ENCODE measurements at places on chromosomes 4 and X. TPM values are rescaled to one million over a fixed set of nuclear protein-coding genes. Genes with fewer than 3 reads are reported as not detected.

The BOD1L1 gene
- total RNA-seq, result 8.4 TPM

- no peak overlapping the region for H3K27ac ChIP-seq
- H3K27me3 ChIP-seq, result no peaks in the 10 kb centered on the region
- H3K4me1 ChIP-seq, result peaks cover 2% of the 10 kb centered on the region
- H3K4me3 ChIP-seq, result no peak overlapping the region
- no peak for DNase-seq
Observed at GRCh38 chr4:157781361-157781760, 391.5 kb downstream of the GASK1B start.

GRCh38 chr4:24807611-24808010 lies 12.2 kb downstream of the SOD3 start:
- no peaks in the 10 kb centered on the region for H3K36me3 ChIP-seq
- no peaks in the 10 kb centered on the region for H3K4me1 ChIP-seq
- no peaks in the 10 kb centered on the region for H3K27me3 ChIP-seq
- no peak overlapping the region for H3K27ac ChIP-seq

The BEX5 gene
- 12.9 TPM for total RNA-seq

GRCh38 chrX:79728421-79728820 lies 286.1 kb upstream of the TBX22 start:
- H3K36me3 ChIP-seq, result no peaks in the 10 kb centered on the region
- H3K4me1 ChIP-seq, result no peaks in the 10 kb centered on the region
- no peak overlapping the region for H3K27ac ChIP-seq

The CLNK gene
- 0.09 TPM for total RNA-seq

GRCh38 chr4:110155654-110156053 lies 42.8 kb downstream of the ELOVL6 start:
- no peaks in the 10 kb centered on the region for H3K27me3 ChIP-seq
- H3K27ac ChIP-seq, result no peak overlapping the region
- no peaks in the 10 kb centered on the region for H3K4me1 ChIP-seq
- no peak overlapping the region for H3K4me3 ChIP-seq
- DNase-seq, result no peak

The XPNPEP2 gene
- total RNA-seq, result 0.08 TPM

DNA sequence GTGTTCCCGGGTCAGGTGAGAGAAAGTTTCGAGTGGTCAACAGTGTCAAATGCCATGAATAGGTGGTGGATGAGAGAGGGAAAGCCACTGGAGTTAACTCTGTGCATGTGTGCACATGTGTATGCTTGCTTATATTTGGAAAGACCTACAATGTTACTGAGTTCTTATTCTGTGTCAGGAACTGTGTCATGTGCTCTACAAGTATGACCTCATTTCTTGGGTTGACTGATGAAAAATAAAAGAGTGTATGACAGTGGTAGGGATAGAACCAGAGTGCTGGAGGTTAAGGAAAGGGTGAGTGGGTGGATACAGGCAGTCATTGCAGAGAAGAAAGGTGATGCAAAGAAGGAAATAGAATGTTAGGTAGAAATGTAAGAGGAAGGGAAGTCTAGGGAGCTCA lies 22.1 kb upstream of the DGKK start:
- no peaks in the 10 kb centered on the region for H3K4me1 ChIP-seq
- no peaks in the 10 kb centered on the region for H3K27me3 ChIP-seq
- H3K4me3 ChIP-seq, result no peak overlapping the region
- no peaks in the 10 kb centered on the region for H3K36me3 ChIP-seq
- no peak for DNase-seq
